Spleen (tissue), 13 donors: ENCODE measurements at places on chromosomes 6 and 20. TPM values are rescaled to one million over a fixed set of nuclear protein-coding genes. Genes with fewer than 3 reads are reported as not detected.

- DNase-seq = no peak
Measured at GRCh38 chr6:155171109-155171746, 92.6 kb upstream of the CLDN20 start.

- DNase-seq = no peak
Measured at GRCh38 chr6:36399970-36400369, 12.5 kb upstream of the ETV7 start.

DNA sequence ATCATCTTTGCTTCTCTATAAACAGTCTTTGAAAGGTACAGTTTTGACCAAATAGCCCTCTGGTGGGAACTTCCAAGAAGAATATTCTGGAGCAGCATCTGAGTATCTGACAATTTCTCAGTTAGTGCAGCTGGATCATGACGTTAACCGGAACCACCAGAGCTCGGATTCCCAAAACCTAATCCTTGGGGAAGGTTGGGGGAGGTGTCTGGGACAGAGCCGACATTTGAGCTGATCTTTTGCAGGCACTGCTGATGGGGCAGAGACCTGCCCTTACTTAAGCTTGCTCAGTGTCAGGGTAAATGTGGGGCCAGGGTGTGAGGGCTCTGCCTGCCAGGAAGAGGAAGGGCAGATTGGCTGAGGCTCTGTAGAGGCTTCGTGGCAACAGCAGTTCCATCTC, 416.6 kb downstream of the DHX35 start:
- no peak for DNase-seq

DNA sequence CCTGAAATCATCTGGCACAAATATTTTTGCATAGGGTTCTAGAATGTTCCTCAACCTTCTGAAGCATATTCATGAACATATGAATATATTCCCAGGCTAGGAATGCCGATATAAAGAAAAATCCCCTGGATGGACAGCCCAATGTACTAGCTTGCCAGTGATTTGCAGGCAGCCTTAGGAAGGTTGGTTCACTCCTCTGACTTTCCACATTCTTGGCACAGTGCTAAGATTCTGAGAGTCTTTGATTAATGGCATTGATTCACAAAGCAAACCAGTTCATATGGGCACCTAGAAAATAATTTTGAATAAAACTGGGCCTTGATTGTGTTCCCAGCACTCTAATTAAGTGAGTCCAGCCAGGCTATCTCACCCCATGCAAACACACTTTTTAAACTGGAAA, 56.9 kb upstream of the ENPP4 start:
- DNase-seq = no peak

DNA sequence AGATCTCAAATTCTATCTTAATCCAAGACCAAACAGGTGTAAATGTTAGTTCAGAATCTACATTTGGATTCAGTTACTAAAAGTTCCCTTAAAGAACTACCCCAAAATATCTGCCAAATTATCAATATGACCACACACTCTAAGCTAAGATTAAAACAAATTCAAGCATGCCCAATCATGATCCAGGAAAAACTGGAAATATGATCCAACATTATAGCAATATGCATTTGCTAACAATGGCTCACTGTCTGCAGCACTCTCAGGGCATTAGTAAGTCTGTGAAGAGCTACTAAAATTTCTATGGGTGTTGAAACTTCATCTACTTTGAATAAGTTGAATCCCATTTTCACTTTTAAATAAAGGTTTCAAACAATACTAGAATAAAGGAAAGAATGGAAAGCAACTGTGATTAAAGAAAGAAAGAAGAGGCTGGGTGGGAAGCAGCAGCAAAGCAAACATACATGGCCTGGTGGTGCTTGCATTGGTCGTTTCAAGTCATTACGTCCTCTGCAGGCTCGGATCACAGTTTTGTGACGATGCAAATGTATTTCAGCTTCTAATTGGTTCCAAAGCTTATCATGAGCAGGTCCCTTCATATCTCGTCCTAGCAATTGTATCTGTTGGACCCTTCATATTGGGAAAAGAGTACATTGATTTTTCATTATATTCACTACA, 29.2 kb downstream of the GOPC start:
- no peak for DNase-seq

GRCh38 chr6:33616113-33616512, 5.0 kb upstream of the ITPR3 start:
- no peak for DNase-seq

DNA sequence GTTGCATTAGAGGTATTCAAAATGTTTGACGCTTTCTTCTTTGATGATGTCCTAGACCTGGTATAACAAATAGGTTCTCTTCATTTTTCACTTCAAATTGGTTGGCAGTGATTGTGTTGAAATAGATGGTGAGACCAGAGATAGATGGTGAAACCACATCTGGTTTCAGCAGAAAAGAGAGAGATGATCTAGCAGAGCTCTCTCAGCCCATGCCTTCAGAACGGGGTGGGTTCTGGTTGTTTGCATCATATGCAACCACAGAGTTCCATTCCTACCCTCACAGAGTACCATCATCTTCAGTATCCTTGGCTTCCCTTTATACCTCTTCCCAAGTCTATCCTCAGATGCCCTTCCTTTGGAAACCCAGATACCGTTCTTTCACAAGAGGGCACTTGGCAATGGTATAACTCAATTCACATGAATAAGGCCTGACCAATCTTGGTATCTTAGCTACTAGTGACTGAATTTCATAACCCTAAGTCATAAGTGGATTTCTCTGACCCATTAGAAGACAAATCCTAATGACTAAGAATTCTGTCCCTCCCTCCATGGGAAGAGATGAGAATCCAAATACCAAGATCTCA, 93.7 kb downstream of the UBE3D start:
- no peak for DNase-seq

DEFB127 gene
- total RNA-seq = not detected
